ENCODE measurements at places on chromosomes 1 and 21.
A peak's percentile ranks its signal among the peaks of the same experiment; 100 is the strongest.

- DNase-seq: no peak
Measured at GRCh38 chr1:53308506-53308905, 19.4 kb downstream of the LRP8 start.

DNA sequence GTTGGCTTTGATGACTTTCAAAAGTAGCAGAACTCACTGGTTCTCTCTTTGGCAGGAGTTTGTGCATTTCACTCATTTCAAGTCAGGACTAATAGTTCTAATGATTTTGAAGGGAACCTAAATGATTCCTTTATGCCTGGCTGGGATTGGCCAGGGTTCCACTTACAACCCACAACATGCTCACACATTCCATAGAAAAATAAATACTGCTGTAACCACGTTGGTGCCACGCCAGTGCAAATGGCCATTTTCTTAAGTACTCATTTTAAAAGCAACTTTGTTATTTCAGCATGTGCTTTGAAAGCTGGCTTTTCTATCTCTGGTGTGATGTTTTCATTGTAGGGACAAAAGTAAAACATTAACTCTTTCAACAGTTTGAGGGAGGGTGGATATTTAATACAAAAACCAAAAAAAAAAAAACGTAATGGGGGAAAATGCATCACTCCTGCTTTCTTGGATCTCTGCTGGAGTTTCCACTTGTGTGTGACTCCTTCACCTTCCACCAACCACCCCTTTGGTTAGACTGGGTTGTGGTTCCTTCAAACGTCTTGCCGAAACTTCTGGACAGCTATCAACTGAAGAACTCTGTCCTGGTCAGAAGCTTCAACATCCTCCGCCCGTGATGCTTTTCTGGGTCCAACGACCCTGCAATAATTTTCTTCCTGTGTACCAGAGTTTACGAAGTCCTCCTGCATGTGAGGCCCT is 300.4 kb upstream of the RUNX1 start:
- no peak for DNase-seq

- DNase-seq: peak; percentile 68
Measured at GRCh38 chr1:5370311-5370710, 621.9 kb downstream of the NPHP4 start.

DNA sequence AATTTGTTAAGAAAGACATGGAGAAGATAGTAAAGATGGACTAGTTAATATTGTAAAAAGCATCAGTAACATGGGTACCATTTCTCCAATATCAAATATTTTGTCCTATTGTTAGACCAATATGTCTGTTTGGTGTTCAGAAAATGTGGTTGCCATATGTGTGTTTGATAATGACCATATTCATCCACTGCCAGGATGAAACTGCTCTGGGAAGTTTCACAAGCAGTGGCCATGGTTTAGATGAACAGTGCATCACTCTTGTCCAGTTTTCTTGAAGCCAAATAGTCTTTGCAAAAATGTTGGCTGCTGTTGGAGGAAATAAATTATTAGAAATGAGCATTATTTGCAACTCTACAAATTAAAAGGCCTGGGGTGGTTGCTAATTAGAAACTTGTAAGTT is 333.8 kb downstream of the NUF2 start:
- DNase-seq: no peak

- no peak for DNase-seq
Measured at GRCh38 chr21:44734841-44735240, 23.5 kb upstream of the TSPEAR start.

- DNase-seq: no peak
Measured at GRCh38 chr1:192993426-192994085, 65.6 kb downstream of the UCHL5 start.

DNA sequence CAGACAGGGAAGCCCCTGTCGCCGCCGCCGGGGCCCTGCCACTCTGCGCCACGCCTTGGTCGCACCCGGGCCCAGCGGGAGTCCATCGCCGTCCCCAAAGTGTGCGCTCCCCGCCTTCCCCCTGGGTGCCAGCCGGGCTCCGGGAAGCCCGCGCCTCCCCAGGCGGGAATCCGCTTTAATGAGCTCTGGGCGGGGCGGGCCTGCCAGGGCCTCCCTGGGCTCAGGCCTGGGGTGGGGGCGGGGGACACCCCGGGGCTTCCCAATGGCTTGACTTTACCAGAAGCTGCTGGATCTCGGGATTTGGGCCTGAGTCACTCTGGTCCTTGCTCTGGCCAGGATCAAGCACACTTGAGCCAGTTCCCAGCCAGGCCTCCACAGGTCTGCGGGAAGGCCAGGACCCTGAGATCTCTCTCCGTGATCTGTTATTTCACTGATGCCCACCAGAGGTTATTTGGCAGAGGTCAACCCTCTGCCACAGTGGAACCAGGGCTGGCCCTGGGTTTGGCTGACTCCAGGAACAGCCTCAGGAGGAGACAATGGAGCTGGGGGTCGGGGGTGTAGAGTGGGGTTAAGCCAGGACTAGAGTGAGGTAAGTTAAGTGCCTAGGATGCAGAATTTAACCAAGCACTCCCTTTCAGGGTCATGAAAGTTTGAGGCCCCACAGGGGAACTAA is 178.4 kb upstream of the EDN2 start:
- DNase-seq: no peak

- DNase-seq: no peak
Measured at GRCh38 chr1:74652711-74653139, 20.9 kb downstream of the ERICH3 start.

GRCh38 chr1:200426196-200426595 is 16.4 kb upstream of the ZNF281 start:
- DNase-seq: no peak

- DNase-seq: no peak
Measured at GRCh38 chr1:223487887-223488259, 94.7 kb downstream of the CCDC185 start.

DNA sequence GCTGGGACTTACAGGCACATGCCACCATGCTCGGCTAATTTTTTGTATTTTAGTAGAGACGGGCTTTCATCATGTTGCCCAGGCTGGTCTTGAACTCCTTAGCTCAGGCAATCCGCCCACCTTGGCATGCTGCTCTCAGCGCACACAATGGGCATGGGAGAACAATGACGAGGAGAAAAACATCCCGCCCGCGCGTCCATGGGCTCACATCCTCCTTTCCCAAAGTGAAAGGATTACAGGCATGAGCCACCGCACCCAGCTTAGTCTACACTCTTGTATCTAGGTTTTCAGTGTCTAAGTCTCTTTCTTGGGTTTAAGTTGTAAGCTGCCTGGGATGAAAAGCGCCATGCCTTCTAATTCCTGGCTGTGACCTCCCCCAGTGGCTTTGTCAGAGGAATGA is 37.9 kb downstream of the CDK18 start:
- peak; percentile 4 for DNase-seq

- no peak for DNase-seq
Measured at GRCh38 chr1:169259816-169260215, 107.8 kb downstream of the NME7 start.

DNA sequence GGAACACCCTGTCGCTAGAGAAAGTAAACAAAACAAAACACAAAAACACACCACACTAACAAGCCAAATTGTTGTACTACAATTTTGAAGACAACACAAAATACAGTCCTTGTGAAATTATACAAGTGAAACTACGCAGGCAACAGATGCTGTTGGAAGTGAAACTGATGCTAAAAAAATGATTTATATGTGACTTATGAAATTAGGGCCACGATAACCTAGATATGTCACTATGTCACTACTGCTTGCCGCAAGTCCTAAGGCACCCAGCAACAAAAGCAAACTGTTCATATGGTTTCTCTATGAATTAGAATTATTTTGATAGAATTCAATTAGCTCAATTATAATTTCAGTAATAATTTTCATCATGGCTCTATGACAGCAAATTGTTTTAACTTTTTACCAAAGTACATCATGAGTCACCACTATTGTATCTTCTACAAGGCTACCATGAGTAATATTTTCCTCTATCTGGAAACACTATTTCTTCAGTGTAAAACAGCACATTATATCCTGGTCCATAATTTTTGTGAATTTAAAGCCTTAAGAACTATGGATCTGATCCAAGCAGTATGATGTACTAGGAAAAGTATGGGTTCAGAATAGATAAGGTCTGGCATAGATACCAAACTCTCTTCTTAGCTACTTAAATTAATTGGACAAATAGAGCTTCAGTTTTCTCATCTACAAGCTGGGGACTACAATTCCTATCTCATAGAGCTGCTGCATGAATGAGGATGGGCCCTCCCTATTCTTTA is 216.3 kb downstream of the COL11A1 start:
- no peak for DNase-seq

- DNase-seq: no peak
Measured at GRCh38 chr1:62012095-62012494, 182.6 kb upstream of the L1TD1 start.

- no peak for DNase-seq
Measured at GRCh38 chr1:90919900-90920299, 101.9 kb downstream of the ZNF644 start.

GRCh38 chr21:34192646-34193285 is 119.4 kb downstream of the MRPS6 start:
- DNase-seq: no peak

- DNase-seq: no peak
Measured at GRCh38 chr1:98104289-98104688, 183.5 kb upstream of the DPYD start.

DNA sequence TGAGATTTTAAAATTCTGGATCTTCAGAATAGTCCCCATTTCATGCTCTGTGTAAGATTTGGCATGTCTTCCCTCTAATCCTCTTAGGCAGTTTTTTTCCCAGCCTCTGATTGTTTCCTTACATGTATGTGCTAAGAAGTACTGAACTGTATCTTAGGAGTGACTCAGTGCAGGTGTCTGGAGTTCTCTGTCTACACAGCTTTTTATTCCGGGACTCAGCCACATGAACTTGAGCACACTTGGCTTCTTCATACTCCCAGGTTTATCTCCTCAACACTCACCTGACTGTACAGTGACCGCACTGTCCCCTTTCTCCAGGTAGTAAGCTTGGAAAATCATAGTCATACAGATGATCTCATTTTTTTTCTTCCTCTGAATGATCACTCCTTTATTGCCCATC is 50.7 kb downstream of the SYT14 start:
- DNase-seq: no peak

- no peak for DNase-seq
Measured at GRCh38 chr21:23496729-23497128, 2110.6 kb downstream of the MRPL39 start.

- no peak for DNase-seq
Measured at GRCh38 chr1:59698386-59698785, 116.4 kb upstream of the HOOK1 start.

DNA sequence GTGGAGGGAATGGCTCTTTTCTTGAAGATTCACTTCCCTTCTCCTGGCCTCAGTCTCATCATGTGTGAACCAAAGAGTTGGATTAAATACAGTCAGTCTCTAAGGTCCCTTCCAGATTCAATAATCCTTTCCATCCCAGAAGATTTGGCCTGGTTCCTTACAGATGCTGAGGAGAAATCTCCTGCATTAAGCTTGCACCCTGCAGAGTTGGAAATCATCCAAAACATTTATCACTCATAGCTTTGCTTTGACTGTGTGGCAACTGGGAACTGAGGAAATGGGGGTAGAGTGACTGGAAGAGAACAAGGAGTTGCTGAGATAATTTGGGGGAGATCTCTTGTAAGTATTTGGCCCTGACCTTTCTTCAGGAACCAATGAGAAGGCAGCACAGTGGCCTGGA is 220.5 kb upstream of the SGIP1 start:
- DNase-seq: no peak

DNA sequence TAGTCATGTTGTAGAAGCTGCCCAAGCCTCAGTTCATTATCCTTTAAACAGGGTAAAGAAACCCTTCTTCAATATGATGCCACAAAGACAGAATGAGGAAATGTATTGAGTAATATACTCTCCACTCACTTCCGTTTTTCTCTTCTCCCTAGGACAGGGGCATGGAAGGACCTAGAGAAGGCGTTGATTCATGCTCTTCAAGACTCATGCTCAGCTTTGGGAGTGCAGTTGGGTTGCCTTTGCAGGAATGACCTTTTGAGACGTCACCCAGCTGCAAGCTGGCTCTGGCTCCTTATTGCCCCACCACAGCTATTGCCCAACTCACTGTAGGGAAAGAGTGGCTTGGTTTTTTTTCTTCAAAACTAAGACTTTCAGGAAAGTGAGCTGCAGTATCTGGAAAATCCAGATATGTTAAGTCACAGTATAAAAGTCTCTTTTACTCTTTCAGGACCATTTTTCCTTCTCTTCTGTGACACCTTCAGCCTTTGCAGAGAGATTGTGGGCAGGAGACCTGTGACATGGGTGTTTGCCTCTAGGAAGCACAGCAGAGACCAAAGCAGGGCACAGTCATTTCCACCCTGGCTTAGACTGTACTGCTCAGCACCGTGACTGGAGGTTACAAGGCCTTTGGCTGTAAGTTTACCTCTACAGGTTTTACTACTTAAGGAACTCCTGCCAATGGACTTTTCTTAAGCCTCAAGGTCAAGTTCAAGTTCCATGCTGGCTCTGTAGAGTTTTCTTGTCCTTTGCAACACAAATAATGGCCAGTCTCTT is 39.5 kb downstream of the XCL2 start:
- peak; percentile 43 for DNase-seq

DNA sequence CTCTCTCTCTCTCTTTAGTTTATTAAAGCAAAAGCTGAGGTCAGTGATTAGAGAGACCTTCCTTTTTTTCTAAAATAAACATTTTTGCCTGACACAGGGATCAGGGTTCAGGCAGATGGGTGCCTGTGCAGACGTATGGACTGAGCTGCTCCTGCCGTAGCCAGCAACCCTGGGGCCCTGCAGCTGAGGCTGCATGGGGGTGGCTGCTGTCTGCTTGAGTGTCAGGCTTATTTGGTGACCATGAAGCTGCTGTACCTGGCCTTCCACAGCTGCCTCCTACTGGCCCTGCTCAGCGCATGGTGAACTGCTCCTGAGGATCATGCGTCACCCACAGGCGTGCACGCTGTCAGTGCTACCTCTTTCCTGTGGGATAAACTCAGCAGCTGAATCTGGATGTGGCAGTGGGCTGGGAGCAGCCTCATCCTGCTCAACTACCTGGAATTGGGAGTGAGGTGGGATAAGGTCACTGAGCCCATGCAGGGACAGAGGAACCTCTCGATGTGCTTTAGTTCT is 35.1 kb downstream of the GNG4 start:
- no peak for DNase-seq

DNA sequence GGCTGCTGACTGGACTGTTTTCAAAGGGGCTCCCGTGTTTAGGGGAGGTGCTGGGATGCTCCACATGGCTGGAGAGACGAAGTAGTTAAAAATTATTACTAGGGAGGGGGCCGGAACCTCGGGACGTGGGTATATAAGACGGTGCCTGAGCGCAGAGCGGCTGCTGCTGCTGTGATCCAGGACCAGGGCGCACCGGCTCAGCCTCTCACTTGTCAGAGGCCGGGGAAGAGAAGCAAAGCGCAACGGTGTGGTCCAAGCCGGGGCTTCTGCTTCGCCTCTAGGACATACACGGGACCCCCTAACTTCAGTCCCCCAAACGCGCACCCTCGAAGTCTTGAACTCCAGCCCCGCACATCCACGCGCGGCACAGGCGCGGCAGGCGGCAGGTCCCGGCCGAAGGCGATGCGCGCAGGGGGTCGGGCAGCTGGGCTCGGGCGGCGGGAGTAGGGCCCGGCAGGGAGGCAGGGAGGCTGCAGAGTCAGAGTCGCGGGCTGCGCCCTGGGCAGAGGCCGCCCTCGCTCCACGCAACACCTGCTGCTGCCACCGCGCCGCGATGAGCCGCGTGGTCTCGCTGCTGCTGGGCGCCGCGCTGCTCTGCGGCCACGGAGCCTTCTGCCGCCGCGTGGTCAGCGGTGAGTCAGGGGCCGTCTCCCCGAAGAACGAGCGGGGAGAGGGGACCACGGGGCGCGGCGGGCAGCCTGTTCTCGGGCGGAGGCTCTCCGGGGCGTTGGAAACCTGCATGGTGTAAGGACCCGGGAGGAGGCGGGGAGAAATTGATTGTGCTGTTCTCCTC is at the start of gene CHODL:
CHODL (plus strand) TSS at position 163 of the 793 bp plus-strand sequence; CDS start at position 554, 391 bp downstream.
- DNase-seq: no peak
